ENCODE measurements at places on chromosomes 12 and 14.

DNA sequence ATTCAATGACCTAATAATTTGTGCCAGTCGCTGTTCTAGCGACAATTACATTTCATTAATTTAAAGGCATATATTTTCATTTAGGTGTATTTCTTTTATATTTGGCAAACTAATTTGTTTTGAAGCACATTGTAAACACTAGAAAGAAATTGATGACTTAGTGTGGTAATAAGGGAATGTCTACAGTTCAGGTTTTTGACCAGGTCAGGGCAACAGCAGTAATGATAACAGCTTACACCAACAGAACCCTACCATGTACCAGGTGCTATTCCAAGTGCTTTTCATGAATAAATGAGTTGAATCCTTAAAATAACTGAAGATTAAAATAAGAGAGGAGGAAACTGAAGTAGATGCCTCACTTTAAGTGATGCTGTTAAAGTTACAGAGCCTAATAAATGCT, 85.4 kb upstream of the SLC38A2 start:
- no peak for DNase-seq

DNA sequence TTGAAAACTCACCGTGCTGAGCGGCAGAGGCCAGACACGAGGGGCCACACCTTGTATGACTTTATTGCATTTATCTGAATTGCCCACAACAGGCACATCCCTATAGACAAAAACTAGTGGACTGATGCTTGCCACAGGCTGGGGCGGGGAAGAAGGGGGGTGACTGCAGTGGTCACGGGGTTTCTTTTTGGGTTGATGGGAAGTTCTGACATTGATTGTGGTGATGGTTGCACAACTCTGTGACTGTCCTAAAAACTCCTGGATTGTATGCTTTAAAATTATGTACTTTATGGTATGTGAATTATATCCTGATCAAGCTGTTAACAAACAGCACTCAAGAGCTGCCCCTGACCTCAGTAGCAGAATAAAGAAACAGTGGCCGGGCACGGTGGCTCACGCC, 25.7 kb downstream of the DHX37 start:
- DNase-seq: no peak

GRCh38 chr12:4701395-4702190, 18.6 kb upstream of the GALNT8 start:
- DNase-seq: peak; percentile 94

DNA sequence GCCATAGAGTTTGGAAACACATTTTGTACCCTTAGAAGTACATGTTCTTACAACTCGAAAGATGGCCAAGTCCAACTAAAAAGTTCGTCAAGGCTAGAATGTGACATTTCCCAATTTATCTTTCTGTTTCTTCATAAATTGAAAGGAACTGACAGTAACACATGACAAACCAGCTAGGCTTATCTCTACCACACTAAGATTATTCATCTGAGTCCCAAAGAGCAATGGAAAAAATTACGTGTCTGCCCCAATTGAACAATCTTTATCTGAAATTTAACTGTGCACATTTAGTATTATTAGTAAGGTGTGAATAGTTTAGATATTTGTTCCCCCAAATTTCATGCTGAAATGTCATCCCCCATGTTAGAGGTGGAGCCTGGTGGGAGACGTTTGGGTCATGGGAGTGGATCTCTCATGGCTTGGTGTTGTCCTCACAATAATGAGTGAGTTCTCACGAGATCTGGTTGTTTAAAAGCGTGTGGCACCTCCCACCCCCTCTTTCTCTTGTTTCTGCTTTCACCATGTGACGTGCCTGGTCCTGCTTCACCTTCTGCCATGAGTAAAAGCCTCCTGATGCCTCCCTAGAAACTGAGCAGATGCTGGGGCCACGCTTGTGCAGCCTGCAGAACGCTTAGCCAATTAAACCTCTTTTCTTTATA, 13.3 kb downstream of the CPM start:
- no peak for DNase-seq

GRCh38 chr14:59301354-59301753, 112.9 kb downstream of the DAAM1 start:
- no peak for DNase-seq

- DNase-seq: no peak
Observed at GRCh38 chr14:49977126-49977841, 84.4 kb downstream of the ARF6 start.

DNA sequence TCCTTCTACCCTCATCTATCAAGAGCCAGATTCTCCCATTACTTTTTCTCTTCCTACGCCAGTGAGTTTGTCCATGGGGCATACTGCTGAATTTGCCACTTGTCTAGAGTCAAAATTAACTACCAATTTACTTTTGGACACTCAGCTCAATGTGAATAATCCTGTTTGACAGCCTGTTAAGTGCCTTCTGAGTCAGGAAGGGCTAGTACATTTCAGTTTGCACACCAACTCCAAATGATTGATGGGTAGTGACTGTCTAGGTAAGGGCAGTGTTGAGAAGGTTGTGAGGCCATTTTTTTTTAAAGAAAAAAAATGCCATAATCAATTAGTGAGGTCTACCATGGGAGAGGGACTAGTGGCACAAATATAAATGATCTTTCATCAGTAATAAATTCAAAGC, 21.8 kb upstream of the TRIM9 start:
- no peak for DNase-seq

GRCh38 chr14:64861916-64862315, 17.8 kb downstream of the SPTB start:
- no peak for DNase-seq

GRCh38 chr12:63958876-63959580, 114.5 kb downstream of the SRGAP1 start:
- DNase-seq: no peak

DNA sequence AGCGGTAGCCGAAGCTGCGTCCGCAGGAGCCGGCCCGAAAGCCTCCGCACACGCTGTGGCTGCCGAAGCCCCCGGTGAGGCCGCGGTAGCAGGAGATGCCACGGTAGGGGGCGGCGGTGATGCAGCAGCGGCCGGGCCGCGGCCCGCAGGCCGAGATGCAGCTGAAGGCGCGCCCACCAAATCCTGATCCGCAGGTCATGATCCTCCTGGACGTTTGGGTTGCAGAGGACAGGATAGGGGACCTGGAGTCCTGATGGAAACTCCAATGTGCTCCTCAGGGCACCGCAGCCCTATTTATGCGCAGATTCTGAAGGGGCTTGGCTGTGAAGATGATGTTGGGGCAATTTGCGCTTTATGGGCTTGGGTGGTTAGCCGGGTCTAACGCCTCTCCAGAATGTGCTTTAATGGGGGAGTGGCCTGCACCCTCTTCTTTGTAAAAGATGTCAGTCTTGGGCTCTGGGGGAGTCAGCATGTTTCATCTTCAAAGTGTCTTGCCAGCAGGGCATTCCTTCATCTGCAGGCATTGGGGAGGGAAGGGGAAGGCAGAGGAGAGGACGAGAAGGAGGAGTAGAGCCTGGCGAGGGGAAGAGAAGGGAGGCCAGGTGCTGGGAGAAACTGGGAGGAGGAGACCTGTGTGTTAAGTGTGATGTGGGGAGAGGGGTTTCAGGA, at the start of gene KRT81:
Gene KRT81, minus strand, starts transcription at position 268 of the 669 bp plus-strand sequence. Its CDS starts 69 bp downstream, at position 199.
- DNase-seq: no peak

DNA sequence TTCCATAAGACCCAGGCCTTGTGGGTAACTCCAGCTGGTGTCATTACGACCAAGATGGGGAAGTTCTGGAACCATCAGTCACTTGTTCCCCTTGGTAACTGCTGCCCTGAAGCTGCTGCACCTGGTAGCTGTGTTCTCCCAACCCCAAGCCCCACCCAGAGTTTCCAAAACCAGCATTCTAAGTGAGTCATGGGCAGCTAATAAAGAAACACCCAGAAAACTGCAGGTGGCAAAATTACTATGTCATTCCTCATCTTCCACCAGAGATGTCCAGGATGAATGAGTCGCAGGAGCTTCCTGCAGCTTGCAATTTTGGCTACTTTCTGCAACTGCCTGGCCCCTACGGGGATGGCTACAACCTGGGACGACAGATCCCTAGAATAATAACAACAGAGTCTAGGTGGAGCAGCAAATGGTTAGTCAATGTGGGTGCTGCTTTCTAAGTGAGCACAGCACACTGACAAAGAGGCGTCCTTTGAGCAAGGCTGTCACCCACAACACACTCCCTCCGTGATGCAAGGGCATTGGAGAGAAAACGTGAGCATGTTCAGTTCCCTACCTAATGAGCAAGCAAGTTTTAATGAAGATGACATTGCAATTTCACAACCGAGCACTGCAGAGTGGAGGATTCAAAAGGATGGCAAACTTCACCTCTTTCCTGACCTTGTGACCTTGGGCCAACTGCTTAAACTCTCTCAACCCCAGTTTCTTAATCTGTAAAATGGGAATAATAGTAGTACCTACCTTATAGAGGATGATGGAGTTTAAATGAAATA, 301.4 kb upstream of the NOS1 start:
- DNase-seq: no peak

DNA sequence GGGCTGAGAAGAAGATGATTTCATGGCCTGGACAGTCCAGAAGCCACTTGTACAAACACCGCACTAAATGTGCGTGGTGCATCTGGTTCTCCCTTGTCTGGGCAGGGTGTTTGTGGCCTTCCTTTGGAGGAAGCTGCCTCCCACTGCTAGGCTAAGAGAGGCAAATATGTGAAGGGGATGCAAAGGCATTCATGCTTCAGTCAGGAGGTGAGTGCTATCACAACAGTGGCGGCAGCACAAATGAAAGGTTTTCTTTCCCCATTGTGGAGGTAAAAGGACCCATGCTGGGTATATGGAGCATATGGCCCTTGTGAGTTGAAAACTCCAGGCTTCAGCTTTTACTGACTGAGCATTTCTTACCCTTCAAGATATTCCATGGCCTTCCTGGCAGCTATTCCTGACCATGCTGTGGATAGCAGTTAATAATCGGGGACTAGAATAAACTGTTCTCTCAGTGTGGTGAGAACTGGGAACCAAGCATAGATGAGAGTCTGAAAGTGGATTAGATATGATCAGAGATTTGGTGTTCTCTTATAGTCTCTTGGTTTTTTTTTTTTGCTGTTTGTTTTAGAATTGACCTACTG, 69.9 kb downstream of the MYRFL start:
- DNase-seq: no peak

GRCh38 chr14:79841433-79841832, 369.9 kb downstream of the DIO2 start:
- no peak for DNase-seq

GRCh38 chr12:52005903-52006703, 643 bp upstream of the TAMALIN start:
- peak; percentile 51 for DNase-seq

DNA sequence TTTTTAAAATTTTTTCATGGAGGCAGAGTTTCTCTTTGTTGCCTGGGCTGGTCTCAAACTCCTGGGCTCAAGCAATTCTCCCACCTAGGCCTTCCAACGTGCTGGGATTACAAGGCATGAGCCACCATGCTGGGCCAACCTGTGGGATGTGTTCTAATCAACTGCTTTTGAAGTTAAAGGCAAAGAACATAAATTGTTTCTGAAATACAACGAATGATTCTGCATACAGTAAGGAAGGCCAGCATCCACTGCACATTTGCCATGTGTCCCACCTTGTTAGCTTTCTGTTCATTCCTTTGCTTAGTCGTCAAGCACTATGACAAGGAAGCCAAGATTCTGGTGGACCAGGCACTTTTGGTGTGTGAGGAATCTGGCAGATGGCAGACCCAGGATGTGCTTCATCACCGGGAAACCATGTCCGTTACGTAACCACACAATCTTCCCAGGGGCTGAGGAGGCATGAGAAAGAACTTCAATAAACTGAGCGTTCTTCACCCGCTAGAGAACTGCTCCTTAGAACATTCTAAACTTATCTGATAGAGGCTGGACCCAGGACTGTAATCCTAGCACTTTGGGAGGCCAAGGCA, 24.5 kb downstream of the MOK start:
- no peak for DNase-seq

DNA sequence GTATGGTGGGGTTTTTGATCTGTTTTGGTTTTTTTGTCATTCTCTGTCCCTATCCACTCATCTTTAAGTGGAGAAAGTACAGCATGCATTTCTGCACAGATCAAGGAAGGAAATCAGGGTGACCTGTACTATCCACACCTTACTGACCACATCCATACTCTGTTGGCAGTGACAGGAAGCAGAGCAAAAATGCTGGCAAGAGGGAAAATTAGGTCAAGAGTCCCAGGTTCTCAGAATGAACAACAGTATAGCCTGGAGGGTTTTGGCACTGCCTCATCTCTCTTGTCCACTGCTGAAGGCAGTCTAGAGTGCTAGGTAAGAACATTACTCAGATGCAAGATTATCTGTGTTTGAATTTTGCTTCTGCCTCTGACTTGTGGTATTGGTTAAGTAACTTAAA, 70.7 kb downstream of the TAOK3 start:
- no peak for DNase-seq

DNA sequence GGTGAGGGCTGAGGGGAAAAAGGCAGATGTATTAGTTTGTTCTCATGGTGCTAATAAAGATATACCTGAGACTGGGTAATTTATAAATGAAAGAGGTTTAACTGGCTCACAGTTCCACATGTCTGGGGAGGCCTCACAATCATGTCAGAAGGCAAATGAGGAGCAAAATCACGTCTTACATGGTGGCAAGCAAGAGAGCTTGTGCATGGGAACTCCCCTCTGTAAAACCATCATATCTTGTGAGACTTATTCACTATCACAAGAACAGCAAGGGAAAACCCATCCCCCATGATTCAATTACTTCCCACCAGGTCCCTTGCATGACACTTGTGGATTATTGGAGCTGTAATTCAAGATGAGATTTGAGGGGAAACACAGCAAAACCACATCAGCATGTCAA, 1220.9 kb downstream of the GALC start:
- DNase-seq: no peak

DNA sequence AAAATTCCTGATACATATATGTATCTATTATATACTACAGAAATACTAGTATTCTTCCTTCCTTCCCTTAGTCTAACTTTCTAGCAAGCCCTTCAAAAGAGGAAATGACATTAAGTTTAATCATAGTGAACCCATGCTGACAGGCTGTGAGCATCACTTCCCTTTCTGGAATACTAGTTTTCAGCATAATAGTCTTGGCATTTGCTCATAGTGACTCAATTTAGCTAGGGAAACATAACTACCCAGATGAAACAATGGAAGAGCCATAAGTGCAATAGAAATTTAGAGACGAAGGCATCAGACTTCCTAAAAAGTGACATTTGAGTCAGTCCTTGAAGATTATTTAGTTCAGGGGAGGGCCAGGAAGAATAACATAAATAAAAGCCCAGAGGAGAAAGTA, 184.5 kb upstream of the CRY1 start:
- DNase-seq: no peak
